Muscle of arm (tissue), 14 donors: ENCODE measurements at places on chromosomes 4 and X.

GRCh38 chr4:159046683-159047082 lies 56.2 kb upstream of the RAPGEF2 start:
- no peak for DNase-seq

GRCh38 chr4:184833046-184833838 lies 7.5 kb upstream of the ACSL1 start:
- DNase-seq: no peak

GRCh38 chrX:70553516-70553915 lies 108.9 kb downstream of the DLG3 start:
- DNase-seq: no peak

GRCh38 chrX:120457766-120458180 lies 11.3 kb downstream of the LAMP2 start:
- DNase-seq: no peak

DNA sequence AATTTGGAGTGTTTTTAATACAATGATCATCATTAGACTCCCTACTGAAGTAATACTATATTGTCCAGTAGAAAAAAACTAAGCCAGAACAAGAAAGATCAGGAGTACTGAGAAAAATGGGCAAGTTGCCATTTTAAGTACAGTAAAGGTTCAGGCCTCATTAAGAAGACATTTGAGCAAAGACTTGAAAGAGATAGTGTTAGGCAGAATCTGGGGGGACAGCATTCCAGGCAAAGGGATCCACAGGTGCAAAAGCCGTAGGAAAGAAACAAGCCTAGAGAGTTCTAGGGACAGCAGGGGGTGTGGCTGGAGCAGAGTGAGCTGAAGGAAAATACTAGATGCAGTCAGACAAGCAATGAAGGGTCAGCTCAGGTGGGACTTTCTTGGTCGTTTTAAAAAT lies 58.1 kb upstream of the INTU start:
- no peak for DNase-seq

- no peak for DNase-seq
Observed at GRCh38 chr4:87015416-87015815, 80.6 kb downstream of the AFF1 start.

GRCh38 chr4:76556452-76556851 lies 121.4 kb downstream of the SHROOM3 start:
- no peak for DNase-seq

DNA sequence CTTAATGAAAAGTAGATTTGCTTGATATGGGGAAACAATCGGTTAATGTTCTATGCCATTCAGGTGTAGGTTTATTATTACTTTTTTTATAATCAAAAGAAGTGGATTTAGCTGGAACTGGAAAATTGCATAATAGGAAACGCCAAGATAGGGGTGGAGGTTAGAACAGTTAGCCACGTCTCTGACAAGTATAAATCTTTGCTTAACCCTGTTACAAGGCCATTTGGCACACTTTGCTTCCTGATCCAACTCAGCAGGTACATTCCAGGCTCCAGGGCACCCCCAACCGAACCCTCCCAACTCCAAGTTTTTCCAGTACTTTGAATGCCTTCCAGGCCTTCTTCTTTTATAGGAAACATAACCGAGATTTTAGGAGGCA lies 50.6 kb upstream of the ACSL4 start:
- no peak for DNase-seq

- no peak for DNase-seq
Observed at GRCh38 chrX:24899391-24899790, 116.4 kb downstream of the ARX start.

DNA sequence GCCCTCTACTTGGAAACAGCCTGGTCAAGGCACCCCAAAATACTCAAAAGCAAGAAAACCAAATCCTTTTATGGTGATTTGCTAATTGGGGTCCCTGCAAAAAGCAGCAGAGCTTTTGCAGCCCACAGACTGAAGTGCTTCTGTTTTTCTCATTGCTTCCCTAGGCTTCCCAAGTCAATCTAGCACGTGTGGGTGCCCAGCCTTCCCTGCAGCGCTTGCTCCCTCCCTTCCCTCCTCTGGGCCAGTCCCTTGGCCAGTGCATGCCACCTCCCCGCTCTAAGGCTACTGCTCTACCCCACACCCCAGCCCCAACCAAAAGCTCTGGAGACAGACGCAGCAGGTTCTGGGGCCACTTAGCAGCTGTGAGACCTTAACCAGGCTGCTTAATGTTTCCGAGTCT lies 53.6 kb downstream of the ANAPC4 start:
- no peak for DNase-seq

GRCh38 chr4:4866866-4867374 lies 7.5 kb downstream of the MSX1 start:
- DNase-seq: no peak
